ENCODE measurements at places on chromosomes 6 and 20. TPM values are rescaled to one million over a fixed set of nuclear protein-coding genes. Genes with fewer than 3 reads are reported as not detected.
A peak's percentile ranks its signal among the peaks of the same experiment; 100 is the strongest.

DNA sequence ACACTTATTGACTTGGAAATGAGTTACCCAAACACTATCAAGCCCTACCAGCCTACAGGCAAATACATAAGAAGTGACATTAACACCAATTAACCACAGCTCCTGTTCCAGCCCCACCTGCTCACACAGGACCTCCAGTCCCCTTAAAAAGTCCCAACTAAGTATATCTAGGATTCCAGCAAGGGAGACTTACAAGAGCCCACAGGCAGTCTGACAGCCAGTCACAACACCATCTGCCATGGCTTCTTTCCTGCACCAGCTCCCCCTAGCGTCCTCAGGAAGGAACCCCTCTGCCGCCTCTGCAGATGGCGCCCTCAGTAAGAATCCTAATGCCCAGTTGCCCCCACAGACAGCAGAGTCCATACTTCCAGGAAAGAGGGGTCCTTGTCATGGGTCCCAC, 122.1 kb downstream of the HIVEP2 start:
- no peak for DNase-seq
- H3K4me1 ChIP-seq = peaks cover 26% of the 10 kb centered on the region
- no peaks in the 10 kb centered on the region for H3K36me3 ChIP-seq

The NOTCH4 gene
- total RNA-seq = 0.82 TPM

The KCNQ2 gene
- not detected for total RNA-seq

The MMP24 gene
- 2.4 TPM for total RNA-seq

The TREML1 gene
- not detected for total RNA-seq

The UNC93A gene
- not detected for total RNA-seq

The PLCB1 gene
- total RNA-seq = 10.8 TPM

The RRAGD gene
- 17.9 TPM for total RNA-seq

DNA sequence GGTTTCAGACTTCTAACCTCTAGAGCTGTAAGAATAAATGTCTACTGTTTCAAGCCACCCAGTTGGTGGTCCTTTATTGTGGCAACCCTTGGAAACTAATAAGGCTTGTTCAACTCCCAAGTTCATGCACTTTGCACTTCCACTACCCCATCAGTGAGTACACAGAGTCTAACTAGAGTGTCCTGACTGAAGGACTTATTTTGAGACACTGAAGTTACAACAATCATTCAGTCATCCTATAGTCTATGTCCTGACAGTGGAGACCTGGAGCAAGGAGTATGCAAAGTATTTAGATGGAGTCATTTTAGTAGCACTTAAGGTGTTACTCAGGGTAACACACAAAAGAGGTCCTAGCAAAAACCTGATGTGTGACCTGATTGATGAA, 62.6 kb downstream of the VGLL2 start:
- no peak for DNase-seq
- no peak overlapping the region for H3K27ac ChIP-seq
- H3K27me3 ChIP-seq = peaks cover 9% of the 10 kb centered on the region
- no peak overlapping the region for H3K4me3 ChIP-seq
- no peaks in the 10 kb centered on the region for H3K36me3 ChIP-seq
- H3K4me1 ChIP-seq = no peaks in the 10 kb centered on the region

The LY86 gene
- not detected for total RNA-seq

- no peak overlapping the region for H3K4me3 ChIP-seq
- DNase-seq = no peak
- H3K4me1 ChIP-seq = no peaks in the 10 kb centered on the region
- no peak overlapping the region for H3K27ac ChIP-seq
These were observed 155.0 kb downstream of the GRM1 start for GRCh38 chr6:146183831-146184230.

The CNR1 gene
- not detected for total RNA-seq

GRCh38 chr6:167238694-167239467, 52.2 kb upstream of the UNC93A start:
- no peak overlapping the region for H3K27ac ChIP-seq
- no peak overlapping the region for H3K4me3 ChIP-seq
- peaks cover 21% of the 10 kb centered on the region for H3K27me3 ChIP-seq
- DNase-seq = peak; percentile 58

The HS3ST5 gene
- total RNA-seq = 0.05 TPM

DNA sequence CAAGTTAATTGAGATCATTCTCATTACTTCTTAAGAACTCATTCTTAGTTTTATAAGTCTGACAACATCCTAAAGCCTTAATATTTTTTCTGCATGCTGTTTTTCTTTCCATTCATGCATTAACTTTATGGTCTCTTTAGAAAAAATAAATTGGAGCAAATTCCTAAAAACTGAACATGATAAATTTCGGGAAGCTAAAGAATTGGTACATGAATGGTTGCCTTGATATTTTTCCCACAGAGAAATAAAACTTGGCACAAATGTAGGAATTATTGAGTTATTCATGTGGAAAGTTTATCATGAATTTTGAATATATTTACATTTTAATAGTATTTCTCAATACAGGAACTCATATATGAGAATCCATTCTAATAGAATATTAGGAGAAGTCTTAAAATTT, 115.9 kb downstream of the BMP5 start:
- H3K27ac ChIP-seq = no peak overlapping the region
- peaks cover 7% of the 10 kb centered on the region for H3K4me1 ChIP-seq
- no peaks in the 10 kb centered on the region for H3K36me3 ChIP-seq
- DNase-seq = no peak
- no peaks in the 10 kb centered on the region for H3K27me3 ChIP-seq
- no peak overlapping the region for H3K4me3 ChIP-seq

DNA sequence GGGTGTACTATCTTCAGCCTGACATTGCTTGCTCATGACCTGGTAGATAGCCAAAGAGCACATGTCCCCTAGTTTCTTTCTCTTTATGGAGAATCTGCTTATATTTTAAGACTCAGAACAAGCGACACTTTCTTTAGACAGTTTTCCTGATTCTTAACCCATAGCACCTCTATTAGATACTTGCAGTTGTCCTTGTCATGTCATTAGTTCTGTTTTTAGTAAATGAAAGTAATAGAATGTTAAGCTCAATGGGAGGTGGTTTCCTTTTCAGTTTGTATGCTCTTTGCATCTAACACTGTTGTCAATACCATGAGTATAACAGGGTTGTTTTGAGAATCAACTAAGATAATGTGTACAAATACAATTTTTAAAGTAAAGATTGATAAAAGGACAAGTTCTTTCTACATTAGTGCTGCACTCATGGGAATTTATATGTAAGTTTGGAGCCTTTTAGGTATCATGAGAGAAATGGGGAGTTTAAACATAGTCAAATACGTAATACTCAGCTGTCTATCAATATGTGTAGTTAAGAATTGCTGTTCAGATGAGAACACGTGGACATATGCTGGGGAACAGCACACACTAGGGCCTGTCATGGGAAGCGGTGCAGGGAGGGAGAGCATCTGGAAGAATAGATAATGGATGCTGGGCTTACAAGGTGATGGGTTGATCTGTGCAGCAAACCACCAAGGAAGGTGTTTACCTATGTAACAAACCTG, 124.3 kb downstream of the GRM1 start:
- no peaks in the 10 kb centered on the region for H3K36me3 ChIP-seq
- no peaks in the 10 kb centered on the region for H3K4me1 ChIP-seq
- no peak overlapping the region for H3K4me3 ChIP-seq
